DMS53 (cell line): ENCODE measurements at places on chromosomes 1 and 21.

DNA sequence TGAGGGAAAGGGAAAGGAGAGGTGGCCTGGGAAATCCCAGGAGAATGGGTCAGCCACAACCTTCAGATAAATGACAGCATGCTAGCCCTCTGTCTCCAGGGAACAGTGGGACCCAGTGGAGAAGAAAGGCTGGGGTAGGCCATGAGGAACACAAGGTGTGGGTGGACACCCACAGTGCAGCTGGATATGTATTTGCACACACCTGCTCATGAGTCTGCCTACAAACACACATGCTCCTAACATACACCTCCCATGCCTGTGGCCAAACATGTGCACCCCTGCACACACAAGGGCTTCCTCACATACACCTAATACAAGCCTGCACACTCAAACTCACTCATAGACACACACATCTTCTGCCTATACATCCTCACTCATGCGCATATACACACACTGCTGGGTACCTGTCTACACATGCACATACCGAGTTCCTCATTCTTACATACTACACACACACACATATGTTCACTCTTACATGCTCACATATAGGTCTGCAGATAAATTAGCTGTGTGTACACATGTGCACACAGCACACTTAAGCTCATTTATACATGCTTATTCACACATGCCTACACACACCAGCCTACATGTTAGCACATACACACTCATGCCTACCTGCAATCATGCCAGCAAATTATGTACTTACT, 3.6 kb downstream of the C1orf216 start:
- DNase-seq = no peak

DNA sequence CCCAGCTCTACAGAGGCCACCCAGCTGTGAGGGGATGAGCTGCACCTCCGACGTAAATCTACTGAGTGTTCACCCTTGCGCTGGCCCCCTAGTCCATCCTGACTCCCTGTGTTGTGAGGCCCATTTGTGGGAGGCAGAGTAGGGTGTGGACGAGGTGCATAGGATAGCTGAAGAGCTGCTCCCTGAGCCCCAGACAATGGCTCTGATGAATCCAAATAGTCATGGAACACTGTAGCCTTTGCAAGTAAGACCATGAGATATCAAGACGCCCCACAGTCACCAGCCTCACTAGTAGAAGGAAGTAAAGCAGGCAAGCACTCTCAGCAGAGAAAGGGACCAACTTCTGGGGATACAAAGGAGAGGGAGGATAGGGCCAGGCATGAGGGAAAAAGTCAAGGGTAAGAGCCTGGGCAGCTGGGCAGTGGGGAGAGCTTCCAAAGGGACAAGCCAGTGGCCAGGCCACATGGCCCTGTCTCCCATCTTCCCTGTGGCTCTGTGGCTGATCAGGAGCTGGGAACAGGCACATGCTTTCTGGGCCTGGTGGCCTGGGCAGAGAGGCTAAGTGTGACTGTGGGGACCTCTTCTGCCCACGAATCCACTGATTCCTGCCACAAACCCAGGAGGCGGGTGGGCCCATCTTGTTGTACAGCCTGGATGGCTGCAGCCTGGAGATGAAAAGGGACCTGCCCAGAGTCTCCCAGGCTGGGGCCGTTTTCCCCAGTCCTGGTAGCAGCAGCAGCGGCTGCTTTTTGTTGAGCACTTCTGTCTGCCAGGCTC, 55.5 kb upstream of the EPS8L3 start:
- no peak for DNase-seq

DNA sequence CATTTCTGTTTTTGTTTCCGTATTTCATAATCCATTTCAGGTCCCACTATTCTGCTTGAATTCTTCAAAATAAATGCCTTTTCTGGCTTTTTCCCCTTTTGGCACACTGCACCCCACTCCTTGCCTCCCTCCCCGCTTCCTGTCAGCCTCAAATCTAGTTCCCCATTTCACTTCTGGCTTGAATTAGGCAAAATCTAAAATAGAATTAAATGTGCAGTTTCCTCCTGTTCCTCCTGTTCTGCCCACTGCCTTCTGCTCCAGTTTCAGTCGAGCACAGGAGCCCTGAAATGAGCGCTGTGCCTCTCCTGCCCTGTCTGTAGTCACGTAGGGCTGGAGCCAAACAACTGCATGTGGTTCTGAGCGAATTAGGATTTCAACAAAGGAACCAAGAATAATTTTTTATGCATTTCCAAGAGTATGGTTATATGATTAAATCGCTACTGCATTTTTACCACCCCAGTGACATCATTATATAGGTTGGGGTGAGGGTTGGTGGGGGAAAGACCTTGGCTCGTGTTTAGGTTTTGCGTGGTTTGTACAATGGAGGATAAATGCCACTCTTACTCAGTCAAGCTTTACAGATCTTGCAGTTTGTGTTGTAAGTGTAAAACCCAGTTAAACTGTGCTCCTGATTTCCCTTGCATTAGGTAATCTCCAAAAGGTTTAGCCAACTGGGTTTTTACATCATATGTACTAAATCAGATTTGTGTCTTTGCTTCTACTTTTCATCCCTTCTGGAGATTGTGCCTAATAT, 114.9 kb downstream of the VPS13D start:
- DNase-seq = no peak

DNA sequence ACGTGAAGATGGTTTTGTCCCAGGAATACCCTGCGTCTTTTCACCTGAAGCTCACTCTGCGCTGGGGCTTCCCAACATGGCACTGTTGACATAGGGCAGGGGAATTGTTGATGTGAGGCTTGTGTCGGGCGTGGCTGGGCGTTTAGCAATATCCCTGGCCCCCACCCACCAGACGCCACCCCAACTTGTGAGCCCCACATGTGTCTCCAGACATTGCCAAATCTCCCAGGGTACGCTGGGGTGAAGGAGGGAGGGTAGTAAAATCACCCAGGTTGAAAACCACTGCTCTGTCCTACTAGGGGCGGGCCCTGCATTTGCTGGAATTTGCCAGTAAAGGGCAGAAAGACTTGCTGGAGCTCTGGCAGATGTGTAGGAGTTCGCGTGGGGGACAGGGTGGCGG, 36.0 kb downstream of the SPSB1 start:
- no peak for DNase-seq

- no peak for DNase-seq
These were observed 696.7 kb downstream of the PTPRU start for GRCh38 chr1:29933067-29933466.

DNA sequence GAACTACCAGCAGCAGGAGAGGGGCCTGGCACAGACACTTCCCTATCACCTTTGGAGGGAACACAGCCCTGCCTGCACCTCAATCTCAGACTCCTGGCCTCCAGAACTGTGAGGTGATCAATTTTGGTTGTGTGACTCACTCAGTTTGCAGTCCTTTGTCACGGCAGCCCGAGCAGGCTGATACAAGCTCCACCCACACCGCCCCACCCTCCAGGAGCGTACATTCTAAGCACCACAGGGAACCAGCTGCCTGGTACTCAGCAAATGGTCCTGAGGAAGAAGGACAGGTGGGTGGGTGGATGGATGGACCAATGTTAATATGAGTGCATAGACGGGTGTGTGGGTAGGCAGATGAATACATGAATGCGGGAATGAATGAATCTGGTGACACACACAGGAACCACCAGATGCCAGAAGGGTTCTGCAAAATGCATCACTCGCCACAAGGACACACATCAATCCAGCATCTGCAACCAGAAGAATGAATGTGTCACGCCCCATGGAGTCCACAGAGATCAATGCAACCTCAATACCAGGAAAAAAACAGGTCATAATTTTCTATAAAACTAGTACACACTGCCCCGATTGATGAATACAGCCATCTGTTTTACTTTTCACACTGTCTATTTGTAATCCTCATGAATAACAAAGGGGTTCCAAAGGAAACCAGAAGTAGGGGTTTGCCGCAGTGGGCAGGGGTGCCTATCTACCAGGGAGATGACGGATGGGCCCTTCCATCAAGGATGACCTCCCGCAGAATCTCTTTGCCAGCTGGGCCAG, 284.5 kb downstream of the NPHP4 start:
- DNase-seq = no peak

DNA sequence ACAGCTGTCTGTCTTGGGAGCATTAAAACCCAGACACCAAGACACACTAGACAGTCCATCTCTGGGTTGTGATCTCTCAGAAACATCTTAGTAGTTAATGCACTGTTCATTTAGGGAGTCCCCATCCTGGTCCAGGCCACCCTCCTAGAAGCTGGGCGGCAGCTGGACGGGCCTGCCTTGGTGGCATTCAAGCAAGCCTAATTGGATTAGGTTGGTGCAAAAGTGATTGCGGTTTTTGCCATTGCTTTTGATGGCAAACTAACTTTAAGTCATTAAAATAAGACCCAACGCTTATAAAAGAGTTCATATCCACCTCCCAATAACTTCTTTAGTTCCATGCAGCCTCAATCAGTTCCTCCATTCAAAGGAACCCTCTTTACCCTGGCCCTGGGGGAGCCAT, 21.7 kb downstream of the ATP5PO start:
- DNase-seq = no peak

DNA sequence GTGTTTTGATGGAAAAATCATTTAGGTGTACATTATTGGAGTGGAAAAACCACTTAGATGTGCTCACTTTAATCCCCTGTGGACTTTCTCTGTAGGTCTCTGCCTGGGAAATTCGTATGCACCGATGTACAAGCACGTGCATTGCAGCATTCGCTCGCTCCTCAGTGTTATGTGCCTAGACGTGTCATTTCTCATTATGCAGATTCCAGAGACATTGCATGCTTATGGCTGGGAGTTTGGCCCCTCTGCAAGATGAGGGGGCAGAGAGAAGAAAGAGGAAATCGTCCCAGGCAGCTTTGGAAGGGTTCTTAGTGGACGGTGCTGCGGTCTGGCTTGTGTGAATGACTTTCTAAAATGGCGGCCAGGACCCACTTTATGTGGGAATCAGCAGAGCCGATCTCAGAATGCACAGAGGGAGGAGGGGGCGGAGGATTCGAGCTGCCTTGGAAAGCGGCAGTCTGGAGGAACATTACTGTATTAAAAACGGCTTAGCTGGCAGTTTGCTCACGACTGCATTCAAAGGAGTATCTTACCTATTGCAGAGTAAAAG, 2.3 kb downstream of the SPEN start:
- DNase-seq = peak; percentile 85

DNA sequence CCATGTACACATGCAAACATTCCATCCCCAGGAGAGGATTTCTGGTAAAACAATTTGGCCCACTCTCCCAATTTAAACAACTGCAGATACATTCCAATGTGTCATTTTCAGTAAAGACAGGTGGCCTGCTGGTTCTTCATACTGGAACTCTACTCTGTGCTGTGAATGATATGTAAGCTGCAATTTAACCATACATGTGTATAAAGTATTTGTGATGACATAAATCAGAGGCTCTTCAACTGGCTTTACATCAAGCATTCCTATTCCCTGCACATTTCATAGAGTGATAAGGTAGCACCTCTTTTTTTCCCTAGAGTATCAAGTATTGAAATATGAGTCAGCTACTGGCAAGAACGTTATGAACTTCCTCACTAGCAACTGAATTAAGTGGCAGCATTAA, 649.5 kb upstream of the ADGRL2 start:
- no peak for DNase-seq

DNA sequence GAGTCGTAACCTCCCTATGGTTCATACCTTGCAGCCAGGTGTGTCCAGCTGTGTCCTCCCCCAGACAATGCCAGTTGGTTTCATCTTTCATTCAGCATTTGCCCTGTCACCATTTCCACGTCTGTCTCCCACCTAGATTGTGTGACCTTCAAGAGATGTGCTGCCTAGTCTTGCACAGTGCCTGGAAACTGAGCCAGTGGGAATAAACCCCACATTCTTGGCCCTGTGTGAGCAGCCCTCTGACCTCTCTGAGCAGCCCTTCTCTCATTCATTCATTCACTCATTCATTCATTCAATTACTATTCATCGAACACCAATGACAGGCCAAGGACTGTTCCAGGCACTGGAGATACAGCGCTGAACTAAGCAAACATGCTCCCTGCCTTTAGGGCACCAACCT, 115.7 kb downstream of the GRIK3 start:
- DNase-seq = no peak

DNA sequence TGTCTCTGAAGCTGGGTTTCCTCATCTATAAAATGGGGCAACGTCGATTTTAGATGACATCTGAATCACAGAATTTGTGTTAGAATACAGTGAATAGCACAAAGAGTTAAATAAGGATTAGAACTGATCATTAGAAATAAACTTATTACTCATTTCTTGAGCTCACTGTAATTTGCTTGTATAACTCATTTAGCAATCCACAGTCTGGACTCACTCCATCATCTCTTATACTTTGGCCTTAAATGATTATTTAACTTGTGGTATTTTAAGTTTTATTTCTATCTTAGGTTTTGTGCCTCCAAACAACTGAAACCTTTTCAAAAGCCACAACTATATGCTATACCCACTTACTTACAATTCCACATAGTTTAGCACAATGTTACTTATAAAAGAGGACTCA, 128.0 kb downstream of the CDC42BPA start:
- no peak for DNase-seq

DNA sequence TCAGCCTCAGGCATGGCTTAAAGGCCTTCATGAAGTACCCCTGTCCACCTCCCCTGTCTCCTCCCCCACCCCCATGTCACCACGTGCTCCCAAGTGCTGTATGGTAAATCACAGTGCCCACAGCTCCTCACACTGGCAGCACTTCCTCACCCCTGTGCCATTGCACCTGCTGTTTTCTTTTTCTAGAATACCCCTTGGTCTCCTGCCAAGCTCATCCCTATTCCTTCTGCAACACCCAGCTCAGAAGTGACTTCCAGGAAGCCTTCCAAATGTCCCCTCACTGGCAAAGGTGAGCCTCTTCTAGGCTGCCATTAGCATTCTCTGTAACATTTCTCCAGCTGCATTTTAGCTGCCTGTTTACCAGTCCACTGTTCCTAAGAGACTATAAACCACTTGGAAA, 9.4 kb downstream of the AKNAD1 start:
- DNase-seq = peak; percentile 33
